ENCODE measurements at places on chromosomes 2 and 18. TPM values are rescaled to one million over a fixed set of nuclear protein-coding genes. Genes with fewer than 3 reads are reported as not detected.
A peak's percentile ranks its signal among the peaks of the same experiment; 100 is the strongest.

- no peak for DNase-seq
These were observed 103.7 kb downstream of the BIN1 start for GRCh38 chr2:127003070-127003800.

DNA sequence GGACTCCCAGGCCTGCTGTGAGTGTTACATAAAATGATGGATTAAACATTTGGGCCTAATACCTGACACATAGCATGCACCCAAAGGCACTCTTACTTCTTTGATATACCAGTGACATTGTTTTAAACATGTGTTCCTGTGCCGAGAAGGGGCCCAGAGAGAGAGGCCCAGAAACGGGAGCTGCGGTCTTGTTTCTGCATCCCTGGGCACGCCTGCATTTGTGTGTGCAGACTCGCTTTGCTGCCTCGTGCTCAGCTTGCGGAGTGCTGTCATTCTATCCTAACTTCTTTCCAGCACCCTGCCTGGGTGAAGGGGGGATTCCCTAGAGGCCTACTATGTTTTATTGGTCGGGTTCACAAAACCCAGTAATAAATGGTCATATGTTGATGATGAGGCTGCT lies 666.2 kb upstream of the HS6ST1 start:
- no peak for DNase-seq

GRCh38 chr2:3613524-3613905 lies 18.6 kb downstream of the COLEC11 start:
- no peak for DNase-seq

DNA sequence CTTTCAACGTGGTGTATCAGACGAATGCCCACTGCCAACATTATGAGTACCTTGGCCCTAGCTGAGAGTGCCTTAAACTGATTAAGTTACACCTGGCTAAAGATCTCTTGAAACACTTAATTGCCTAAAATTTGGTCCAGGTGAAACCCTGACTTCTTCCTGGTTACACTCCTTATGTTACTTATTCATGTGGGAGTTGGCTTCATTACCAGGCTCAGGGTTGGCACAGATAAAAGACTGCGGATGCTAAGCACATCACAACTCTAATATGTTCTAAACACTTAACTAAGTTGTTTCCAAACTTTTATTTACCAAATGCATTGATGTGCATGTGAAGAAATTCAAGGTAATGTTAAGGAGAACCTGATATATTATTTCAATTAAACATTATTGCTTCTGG lies 298.9 kb downstream of the TCF4 start:
- DNase-seq: no peak

- DNase-seq: no peak
These were observed 103.2 kb downstream of the KLHL14 start for GRCh38 chr18:32669549-32670165.

- no peak for DNase-seq
These were observed 249.0 kb upstream of the ID2 start for GRCh38 chr2:8432706-8433336.

DNA sequence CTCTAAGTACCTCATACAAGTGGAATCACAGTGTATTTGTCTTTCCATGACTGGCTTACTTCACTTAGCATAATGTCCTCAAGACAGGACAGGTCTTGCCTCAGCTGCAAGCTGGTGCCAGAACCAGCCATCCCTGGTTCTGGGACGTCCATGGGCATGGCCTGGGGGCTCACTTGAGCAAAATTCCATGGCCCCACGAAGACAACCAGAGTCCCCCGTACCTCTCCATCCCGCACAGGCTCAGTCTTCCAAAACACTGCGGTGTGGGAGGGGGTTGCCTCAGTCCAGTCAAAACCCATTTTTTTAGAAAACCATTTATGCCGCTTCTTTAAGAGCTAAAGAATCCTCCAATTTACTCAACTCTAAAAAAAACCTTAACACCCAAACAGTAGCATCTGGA lies 21.7 kb upstream of the CABLES1 start:
- no peak for DNase-seq

- DNase-seq: no peak
These were observed 8.4 kb downstream of the POMC start for GRCh38 chr2:25159949-25160348.

DNA sequence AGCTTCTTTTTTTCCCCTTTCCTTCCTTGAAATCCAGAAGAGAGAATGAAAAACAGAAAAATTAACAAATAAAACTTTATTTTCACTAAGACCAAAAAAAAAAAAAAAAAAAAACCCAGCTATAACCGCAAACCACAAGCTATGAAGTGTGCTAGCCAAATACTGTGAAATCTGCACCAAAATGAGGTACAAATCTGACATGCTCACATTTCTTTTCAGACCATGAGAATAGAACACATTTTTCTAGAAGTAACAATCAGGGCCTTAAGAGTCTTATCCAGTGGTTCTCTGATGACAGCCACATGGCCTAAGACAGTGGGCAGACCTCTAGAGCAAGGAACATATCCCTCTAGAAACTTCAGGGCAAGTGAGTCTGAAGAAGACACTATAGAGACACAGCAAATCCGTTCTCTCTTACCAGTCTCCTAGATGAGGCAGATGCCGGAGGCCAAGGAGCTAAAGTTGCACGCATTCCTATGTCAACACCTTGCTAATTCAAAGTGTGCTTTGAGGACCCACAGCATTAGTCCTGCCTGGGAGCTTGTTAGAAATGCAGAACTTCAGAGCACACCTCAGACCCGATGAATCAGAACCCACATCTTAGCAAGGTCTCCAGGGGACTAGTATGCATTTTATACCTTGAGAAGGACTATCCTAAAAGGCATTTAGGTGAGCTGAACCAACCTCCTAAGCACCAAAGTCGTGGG lies 317.1 kb downstream of the MYCN start:
- no peak for DNase-seq

DNA sequence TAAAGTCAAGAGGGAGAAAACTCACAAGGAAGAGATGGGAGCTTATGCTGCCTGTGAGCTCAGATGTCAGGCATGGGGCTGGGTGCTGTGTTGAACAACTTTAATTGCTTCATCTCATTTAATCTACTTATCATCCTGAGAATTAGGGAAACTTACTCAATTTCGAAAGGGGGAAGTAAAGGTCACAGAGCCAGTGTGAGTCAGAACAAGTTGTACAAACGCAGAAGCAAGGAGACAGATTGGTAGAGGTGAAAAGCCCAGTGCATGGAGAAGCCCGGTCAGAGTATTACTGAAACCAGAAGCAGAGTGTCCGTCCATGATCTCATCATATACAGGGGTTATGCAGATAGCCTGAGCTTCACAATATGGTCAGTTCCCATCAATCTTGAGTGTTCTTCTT lies 281.1 kb upstream of the POU3F3 start:
- DNase-seq: no peak

DNA sequence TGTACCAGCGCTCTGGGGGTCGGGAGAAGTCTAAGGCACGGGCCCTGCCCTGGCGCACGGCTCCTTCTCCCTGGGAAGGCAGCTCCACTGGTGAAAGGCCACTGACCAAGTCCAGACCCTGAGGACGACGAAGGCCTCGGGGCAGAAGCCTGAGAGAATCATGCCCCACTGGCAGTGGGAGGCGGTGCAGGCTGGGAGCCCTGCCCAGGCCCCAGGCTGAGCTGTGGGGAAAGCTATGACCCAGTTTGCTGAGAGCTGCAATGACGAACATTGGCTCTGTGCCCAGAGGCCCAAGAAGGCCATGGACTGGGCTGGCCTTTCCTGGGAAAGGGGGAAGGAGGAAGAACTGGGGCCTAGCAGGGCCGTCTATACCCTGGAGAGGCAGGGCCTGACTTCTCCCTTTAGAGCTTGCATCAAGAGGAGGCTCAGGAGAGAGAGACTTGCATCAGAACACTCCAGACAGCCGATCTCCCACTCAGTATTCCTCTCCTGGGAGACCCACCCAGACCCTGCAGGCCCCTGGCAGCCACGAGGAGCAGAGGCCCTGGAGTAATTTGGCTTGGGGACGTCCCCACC lies 32.9 kb downstream of the HS1BP3 start:
- DNase-seq: peak; percentile 64

DNA sequence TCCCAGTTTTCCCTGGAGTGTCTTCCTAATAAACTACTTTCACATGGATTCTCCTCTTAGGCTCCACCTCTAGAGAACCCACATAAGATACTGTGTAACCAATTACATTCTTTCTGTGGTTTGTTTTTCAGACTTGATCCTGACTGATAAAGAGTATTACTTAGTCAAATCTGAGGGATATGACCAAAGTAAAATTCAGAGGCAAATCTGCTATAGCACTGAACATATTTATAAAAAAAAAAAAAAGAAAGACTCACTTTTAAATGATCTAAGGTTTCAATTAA lies 13.9 kb downstream of the CKAP2L start:
- no peak for DNase-seq

Gene TMEM214
- total RNA-seq: 40.0 TPM

Gene SGPP2
- total RNA-seq: 0.14 TPM

Gene ABCB11
- not detected for total RNA-seq

Gene CCDC150
- 5.5 TPM for total RNA-seq

Gene GALNT13
- not detected for total RNA-seq

Gene ZFP36L2
- 137 TPM for total RNA-seq

Gene G6PC2
- not detected for total RNA-seq
